H4 (cell line): ENCODE measurements at places on chromosomes 5 and 9. TPM values are rescaled to one million over a fixed set of nuclear protein-coding genes. Genes with fewer than 3 reads are reported as not detected.

GRCh38 chr5:143013176-143013891 lies 243.2 kb downstream of the ARHGAP26 start:
- no peak for DNase-seq

DNA sequence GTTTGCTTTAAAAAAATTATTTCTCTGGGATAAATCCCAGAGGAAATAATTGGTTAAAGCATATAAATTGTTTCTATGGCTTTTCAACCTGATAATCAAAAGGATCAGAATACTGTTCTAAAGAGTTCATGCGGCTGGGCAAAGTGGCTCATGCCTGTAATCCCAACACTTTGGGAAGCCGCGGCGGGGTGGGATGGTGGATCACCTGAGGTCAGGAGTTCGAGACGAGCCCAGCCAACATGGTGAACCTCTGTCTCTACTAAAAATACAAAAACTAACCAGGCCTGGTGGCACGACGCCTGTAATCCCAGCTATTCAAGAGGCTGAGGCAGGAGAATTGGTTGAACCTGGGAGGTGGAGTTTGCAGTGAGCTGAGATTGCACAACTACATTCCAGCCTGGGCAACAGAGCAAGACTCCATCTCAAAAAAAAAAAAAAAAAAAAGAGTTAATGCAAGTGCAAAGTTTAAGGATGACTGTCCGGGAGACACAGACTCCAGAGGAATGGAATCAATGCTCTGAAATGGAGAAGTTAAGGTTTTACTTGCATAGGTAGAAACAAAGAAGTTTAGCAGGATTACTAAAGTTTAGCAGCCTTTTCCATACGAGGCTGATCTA lies 16.6 kb upstream of the GRHPR start:
- no peak for DNase-seq

DNA sequence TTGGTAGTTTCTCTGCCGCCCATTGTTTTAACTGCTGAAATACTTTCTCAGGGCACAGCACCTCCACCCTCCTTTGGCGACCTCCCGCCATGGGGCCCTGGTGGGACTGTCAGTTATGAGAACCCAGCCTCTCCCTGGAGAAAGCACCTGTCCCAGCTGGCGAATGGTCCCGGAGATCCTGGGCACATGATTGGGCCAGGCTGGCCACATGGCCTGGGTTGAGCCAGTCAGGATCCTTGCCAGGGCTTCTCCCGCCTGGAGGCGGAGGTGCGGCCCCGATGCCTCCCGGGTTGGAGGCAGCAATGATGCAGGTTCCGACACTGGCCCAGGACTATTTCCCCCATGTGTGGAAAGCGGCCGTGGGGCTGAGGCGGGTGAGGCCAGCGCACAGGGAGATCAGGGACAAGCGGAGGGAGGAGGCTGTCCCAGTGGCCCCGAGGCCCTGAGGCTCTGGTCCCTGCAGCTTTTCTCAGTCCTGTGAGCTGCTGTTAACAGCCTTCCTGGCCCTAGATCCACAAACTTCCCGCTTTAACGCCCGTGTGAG lies 13.6 kb downstream of the UNC5A start:
- DNase-seq = no peak

GRCh38 chr5:128263357-128263756 lies 179.8 kb downstream of the SLC12A2 start:
- DNase-seq = no peak

- DNase-seq = no peak
Observed at GRCh38 chr9:32606811-32607210, 28.7 kb downstream of the TAF1L start.

GRCh38 chr9:128902351-128903078 lies 18.3 kb upstream of the PHYHD1 start:
- DNase-seq = no peak

DNA sequence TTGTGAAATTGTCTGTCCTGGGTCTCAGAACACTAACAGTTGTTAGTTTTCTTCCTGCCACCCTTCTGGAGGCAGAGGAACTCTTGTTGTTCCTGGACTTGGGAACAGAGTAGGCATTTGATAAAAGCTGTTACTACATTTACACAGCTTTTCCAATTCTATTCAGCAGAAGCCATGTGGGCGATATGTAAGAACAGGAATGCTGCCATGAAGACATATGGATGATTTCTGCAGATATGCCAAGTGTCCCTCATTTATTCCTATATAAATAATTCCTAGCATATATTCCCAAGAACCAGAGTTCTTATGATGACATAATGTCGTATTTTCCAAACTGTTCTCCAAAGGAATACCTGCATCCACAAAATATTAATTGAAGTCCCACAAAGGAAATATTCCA lies 135.9 kb upstream of the DAB2 start:
- no peak for DNase-seq

DNA sequence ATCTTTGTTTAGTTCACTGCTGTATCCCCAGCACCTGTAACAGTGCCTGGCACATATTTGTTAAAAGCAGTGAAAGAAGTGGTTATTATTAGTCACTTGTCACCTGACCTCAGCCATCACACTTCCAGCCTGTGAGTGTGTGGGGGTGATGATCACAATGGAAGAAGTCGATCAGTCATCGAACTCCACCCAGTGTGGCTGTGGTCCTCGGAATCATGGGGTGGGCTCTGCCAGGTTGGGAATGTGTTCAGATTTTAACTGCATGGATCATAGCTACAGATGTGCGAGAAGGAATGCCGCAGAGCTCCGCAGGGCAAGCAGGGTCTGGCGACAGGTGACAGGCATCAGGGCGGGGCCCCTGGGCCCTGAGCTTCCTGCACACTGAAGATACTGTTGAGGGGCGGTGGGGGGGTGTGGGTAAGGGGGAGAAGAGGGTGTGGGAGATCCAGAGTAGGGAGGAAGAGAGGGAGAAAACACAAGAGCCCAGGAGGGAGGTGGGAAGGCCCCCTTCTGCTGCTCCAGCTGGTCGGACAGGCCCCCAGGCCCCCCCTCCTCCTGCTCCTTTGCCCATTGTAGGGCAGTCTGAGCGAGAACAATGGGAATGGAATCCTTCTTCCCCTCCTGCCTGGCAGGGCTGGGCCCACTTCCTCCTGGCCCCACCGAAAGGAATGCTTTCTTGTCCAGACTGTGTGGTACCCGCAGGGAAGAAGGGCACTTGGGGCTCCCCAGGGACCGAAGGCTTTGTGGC lies 89.6 kb downstream of the SPRY4 start:
- DNase-seq = no peak

Gene MARCHF11
- not detected in 2 replicates for total RNA-seq

Gene PLCXD3
- 0.02 and 0.06 TPM in 2 replicates for total RNA-seq

Gene AMACR
- total RNA-seq = 11.8 and 21.2 TPM in 2 replicates

Gene CD274
- 0.95 and 1.1 TPM in 2 replicates for total RNA-seq
